ENCODE measurements at places on chromosomes 5 and 9. TPM values are rescaled to one million over a fixed set of nuclear protein-coding genes. Genes with fewer than 3 reads are reported as not detected.

The IFNB1 gene
- polyA plus RNA-seq = not detected

DNA sequence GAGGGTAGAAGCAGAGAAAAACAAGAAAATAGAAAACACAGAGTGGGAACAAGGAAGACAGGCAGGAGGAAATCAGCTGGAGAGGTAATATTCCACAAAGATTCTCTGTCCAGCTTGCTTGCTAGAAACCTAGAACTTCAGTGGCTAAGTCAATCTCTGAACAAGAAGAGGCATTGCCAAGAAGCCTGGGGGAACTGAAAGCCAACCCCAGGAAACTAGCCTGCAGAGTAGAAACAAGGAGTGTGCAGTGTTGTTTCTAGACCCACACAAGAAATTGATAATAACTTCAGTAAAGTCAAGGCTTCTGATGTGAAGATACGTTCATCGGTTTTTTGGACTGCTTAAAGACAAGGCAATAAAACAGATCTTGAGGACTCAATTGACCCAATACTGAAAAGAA lies 234.5 kb upstream of the MAP3K1 start:
- no peak for DNase-seq
- H3K27ac ChIP-seq = no peak overlapping the region
- peaks cover 4% of the 10 kb centered on the region for H3K4me1 ChIP-seq
- no peaks in the 10 kb centered on the region for H3K36me3 ChIP-seq
- H3K27me3 ChIP-seq = no peaks in the 10 kb centered on the region

GRCh38 chr5:149405550-149406202 lies 26.6 kb upstream of the IL17B start:
- peaks cover 21% of the 10 kb centered on the region for H3K4me1 ChIP-seq
- H3K27me3 ChIP-seq = no peaks in the 10 kb centered on the region
- peak; percentile 43 for DNase-seq
- no peak overlapping the region for H3K4me3 ChIP-seq

The INSL6 gene
- polyA plus RNA-seq = not detected

DNA sequence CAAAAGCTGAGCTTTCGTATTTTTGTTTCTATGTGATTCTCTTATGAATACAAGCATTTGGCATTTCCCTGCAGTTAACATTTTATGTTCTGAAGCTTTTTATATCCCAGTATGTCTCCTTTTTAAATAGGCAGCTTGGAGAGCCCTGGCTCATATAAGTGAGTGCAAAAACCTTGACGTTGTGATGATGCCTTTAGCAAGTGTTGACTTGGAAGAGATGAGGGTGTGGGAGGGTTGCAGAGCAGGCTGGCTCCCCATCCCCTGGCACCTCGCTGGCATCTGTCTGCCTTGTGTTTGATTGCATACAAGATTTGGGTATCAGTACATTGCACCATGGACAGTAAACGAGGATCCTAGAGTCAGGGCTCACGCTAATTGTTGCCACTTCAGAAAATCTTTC lies 42.1 kb upstream of the DIRAS2 start:
- no peaks in the 10 kb centered on the region for H3K27me3 ChIP-seq
- no peak for DNase-seq
- no peak overlapping the region for H3K27ac ChIP-seq
- H3K36me3 ChIP-seq = no peaks in the 10 kb centered on the region

DNA sequence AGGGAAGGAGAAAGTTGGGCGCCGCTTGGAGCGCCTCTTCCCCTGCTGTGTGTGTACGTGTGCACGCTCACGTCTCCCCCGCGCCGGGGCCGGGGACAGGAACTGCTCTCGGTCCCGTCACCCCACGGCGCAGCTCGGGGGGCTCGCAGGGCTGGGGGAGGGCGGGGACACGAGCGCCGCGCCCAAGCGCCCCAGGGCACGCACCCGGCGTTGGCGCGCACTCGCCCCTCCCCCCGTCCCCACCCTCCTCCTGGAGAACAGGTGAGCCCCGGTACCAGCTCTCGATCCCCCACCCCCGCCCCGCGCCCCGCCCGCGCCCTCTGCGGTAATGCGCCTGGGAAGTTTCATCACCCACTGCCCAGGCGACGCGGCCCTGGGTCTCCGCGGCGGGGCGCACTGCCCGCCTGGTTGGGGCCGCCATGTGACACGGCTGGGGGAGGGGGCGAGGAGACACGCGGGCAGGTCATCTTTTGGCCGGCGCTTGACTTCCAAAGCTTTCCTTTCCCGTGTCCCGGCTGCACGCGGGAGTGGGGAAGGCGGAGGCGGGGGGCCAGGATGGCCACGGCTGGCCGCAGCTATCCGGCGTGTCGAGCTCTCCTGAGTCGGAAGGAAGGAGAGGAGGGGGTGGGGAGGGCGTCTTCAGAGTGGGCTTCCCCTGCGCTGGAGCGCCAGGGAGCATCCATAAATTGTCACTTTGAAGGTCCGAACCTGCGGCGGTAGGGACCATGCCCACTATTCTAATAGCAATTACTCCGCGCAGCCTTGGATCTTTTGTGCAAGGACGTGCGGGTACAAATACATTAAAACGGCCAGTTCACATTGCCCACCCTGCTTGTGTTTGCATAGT lies 1.5 kb upstream of the STC2 start:
- H3K4me1 ChIP-seq = peaks cover 3% of the 10 kb centered on the region
- H3K36me3 ChIP-seq = no peaks in the 10 kb centered on the region
- H3K27ac ChIP-seq = no peak overlapping the region
- no peak for DNase-seq
- peak overlapping the region; percentile 6 for H3K4me3 ChIP-seq
- no peaks in the 10 kb centered on the region for H3K27me3 ChIP-seq

Measured in ovary (tissue), 10 donors.